ENCODE measurements at places on chromosomes 6 and 20.

DNA sequence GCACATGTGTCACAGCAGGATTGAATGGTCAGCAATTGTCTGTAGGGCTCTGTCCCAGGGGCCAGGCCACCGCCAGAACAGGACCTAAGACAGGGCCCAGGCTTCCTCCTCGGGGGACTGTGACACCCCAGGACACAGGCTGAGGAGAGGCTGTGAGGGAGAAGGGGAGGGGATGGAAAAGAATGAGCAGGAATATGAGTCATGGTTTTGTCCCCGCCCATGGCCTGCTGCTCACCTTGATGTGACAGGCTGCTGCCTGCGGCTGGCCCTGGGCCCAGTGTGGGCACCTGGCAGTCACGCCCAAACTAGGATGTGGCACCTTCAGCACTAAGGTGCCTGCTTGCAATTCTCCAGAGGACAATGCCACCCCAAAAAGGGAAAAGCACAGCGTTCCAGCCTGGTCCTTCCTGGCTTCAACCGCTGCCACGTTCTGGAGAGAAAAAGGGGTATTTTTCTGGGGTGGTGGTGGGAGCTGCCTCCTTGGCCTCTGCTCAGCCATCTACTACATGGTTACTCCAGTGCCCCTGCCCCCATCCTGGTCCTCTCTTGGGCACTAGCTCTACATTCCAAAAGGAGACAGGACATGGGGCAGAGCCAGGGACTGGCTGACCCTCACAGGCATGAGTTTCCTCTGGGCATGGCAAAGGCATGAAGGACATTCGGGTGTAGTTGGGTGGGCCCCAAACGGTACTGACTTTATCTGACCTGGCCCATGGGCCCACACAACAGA lies 93.4 kb downstream of the SLC22A23 start:
- no peak for DNase-seq

GRCh38 chr6:113859349-113860180 lies 2.4 kb downstream of the MARCKS start:
- DNase-seq: peak; percentile 67

DNA sequence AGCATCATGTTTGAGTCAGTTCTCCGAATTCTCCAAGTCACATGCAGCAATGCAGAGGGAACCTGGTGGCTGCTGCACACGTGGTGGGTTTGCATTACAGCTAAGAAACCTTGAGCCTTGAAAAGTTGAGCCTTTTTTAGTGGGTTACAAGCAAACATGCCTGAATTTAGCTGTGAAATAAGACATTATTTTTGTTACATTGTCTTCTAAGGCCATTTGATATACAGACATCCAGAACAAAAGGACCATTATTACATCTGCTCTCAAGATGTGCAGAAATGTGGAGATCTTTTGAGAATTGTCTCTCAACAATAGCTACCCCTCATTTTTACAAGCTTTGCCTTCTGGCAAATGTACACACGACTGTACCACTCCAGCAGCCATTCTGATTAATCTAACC lies 720.5 kb upstream of the SLC35B3 start:
- DNase-seq: no peak

DNA sequence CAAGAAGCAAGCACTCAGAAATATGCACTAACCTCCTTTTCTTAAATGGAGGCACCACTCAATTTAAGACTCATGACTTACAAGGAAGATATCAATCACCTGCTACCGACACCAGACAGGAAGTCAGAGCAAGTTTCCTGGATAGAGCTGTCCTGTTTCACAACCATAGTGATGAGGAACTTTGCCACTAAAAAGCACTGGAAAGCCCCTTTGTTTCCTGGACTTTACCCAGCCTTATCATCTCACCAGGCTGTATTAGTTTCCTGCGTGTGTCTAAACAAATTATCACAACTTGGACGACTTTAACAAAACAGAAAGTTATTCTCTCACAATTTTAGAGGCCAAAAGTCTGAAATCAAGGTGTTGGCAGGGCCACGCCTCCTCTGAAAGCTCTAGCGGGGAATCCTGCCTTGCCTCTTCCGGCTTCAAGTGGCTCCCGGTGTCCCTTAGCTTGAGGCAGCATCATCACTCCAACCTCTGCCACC lies 253.8 kb upstream of the STXBP5 start:
- DNase-seq: no peak
